Stimulated activated CD4-positive, alpha-beta T cell treated with anti-CD3 and anti-CD28 coated beads, Interleukin-15, amount 100 ng/mL, for 24 hours (primary cell): ENCODE measurements at places on chromosomes 2 and 18.

GRCh38 chr2:239819974-239820555 is 205.1 kb downstream of the NDUFA10 start:
- DNase-seq = peak; percentile 45

GRCh38 chr18:21167641-21168377 is 56.2 kb upstream of the ROCK1 start:
- DNase-seq = no peak

GRCh38 chr2:168841445-168841844 is 39.0 kb downstream of the NOSTRIN start:
- DNase-seq = no peak

DNA sequence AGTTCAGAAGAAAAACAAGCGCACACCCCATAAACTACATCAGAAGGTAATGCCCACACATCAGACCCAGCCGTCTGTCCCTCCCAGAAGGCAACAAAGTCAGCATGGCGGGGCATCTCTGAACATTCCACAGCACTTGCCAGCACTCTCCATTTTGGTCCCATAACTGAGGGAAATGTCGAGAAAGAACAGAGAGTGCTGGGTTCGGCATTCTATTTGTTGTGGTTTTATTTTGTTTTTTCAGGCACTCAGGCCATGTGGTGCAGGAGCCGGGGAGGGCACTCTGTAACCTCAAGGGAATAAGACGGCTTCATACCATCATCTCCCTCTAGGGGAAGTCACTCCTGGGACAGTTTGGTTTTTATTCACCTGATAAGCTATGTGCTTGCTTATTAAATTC is 156.0 kb downstream of the SEPTIN10 start:
- DNase-seq = no peak
